ENCODE measurements at places on chromosomes 12 and 14.

DNA sequence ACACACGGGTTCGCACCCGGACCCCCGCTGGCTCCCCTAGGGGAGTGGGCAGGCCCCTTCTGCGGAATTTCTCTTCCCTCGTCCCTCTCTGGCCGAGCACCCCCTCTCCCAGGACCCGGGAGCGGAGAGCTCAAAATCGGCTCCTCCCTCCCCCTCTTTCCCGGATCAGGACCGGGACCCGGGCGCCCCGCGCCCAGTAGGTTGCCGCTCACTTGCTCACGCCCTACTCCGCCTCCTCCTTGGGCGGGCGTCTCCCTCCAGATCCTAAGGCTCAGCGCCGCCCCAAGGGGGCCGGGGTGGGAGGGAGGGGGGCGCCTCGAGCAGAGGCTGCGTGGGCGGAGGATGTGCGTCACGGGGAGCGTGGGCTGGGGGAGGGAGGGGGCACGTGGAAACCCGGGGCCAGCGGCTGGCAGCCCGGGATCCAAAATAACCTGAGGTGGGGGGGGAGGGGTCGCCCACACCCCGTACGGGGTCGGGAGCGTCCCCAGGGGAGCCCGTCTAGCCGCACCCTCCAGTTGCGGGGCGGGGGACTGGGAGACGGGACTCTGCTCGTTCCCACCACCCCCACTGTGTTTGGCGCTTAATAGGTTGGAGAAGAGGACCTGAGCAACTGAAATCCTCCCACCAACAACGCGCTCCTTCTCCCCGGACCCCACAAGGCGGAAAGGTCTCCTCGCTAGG lies 1.8 kb upstream of the NAB2 start:
- peak; percentile 92 for DNase-seq

- no peak for DNase-seq
These were observed 44.0 kb downstream of the TTLL5 start for GRCh38 chr14:75705014-75705413.

- DNase-seq, result no peak
These were observed 39.1 kb upstream of the STAB2 start for GRCh38 chr12:103547929-103548328.

GRCh38 chr12:32454866-32455265 lies 55.5 kb downstream of the FGD4 start:
- DNase-seq, result no peak
